ENCODE measurements at places on chromosomes 7 and 10. TPM values are rescaled to one million over a fixed set of nuclear protein-coding genes. Genes with fewer than 3 reads are reported as not detected.

DNA sequence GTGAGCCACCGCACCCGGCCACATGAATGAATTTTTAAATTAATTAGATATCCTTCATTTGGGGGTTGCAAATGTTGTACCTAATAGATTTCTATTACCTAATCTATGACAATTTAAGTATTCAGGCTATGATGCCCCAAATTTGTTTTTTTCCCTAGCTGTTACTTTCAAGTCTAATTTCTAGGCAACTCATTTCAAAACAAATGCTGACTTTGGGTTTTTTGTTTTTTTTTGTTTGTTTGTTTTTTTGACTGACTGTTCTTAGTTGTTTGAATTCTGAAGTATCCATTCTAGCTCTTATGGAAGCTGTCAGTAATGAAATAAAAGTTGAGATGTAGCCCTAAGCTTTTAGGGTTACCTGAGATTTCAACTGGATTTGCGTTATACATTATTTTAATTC is 62.3 kb downstream of the CREM start:
- no peak for DNase-seq

DNA sequence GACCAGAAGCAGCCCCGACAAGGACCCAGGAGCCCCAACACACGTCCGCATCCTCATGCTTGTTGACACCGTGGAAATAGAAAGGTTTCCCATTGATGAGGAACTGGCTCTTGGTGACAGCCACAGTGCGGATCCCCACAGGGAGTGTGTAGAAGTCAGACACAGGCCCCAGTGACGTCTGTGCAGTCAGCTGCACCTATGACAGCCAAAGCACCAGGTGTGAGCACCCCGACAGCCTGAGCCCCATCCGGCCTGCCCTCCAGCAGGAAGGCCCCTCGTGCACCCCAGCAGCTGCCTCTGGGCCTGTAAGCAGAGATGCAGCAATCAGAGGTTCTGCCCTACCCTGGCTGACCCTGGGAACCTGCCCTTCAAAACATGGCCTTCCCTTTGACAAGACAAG is 7.1 kb downstream of the GUSB start:
- DNase-seq: no peak

GRCh38 chr10:32971536-32972091 is 13.6 kb upstream of the ITGB1 start:
- no peak for DNase-seq

DNA sequence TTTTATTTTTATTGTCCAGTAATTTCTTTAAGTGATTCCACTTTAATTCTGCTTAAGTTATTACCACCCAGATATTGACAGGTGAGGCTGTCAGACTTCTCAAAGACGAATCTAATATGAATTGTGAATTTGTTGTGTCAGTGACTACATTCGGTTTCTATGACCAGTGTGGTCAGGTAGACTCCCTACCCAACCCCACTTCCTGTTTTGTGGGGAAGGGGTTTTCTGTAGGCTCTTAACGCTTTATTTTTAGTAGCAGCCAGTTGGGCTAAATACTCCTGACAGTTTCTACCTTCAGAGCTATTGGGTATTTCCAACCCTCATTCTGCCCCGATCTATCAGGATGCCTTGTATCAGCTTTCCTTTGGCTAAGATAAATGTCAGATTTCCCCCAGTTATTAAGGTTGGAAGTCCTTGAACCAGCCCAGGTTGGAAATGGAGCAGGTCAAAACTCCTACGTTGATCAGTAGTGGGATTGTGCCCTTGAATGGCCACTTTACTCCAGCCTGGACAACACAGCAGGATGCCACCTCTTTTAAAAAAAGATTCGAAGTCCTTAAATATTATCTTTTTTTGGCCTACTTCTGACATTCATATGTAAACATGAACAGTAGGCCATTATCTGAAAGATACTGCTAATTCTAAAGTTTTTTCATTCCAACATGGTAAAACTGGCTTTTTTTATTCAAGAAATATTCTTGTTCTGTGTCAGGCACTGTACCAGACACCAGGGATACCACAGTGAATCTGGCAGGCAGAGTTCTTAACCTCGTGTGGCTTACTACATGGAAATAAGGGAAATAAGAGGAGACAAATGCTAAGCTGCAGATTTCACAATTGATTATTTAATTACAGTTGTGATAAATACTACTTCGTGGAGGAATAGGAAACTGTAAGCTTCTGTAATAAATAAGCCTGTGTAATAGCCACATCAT is 133.3 kb upstream of the SAMD8 start:
- no peak for DNase-seq

GRCh38 chr7:139317939-139318505 is 23.1 kb upstream of the FMC1 start:
- no peak for DNase-seq

DNA sequence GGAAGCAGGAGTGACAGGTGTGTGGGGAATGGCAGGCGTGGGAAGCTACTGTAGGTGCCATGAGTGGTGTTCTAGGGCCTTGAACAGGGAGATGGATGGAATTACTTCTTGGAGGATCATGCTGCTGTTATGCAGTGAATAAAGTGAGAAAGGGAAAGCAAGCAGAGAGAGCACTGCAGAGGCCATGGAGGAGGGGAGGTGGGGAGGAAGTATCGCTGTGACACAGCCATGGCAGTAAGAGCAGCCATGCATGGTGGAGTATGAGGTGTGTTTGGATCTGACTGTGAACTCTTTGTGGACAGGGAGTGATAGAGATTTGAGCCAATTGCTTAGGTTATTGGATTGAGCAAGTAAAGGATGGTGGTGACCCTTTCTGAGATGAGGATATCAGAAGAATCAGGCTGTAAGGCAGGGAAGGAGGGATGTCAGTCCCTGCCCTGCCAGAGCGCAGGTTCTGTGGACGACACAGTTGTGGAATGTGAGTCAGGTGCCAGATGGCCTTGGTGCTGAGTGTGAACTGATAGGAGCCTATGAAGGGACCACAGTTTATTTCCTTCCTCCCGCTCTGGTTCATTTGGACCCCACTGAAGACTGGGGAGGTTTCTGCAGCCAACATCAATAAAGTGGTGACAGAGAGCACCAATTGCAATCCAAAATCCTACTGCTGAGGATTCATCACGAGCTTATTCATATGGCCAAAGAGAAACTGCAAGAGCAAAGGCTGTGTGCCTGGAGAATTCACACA is 105.5 kb upstream of the TMEM72 start:
- no peak for DNase-seq

DNA sequence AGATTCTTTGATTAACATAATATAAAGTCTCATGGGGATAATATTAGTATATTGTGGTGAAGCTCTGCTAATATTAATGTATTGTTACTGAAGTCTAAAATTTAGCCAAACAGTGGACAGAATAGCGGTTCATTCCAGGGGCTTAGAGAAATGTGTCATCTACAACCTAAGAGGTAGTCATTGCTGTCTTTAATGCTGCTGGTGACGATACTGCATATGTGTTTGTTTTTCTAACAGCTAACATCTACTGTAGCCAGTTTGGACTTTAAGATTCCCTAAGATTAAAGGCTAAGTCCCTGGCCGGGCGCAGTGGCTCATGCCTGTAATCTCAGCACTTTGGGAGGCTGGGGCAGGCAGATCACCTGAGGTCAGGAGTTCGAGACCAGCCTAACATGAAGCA is 102.0 kb upstream of the SAMD8 start:
- no peak for DNase-seq

Gene FAM107B
- 6.3 TPM for polyA plus RNA-seq

Gene CTNNA3
- polyA plus RNA-seq: not detected

Gene PCGF5
- 7.9 TPM for polyA plus RNA-seq

Gene TMEM140
- polyA plus RNA-seq: 0.04 TPM

Gene NODAL
- polyA plus RNA-seq: 0.12 TPM

Gene COL28A1
- not detected for polyA plus RNA-seq

Gene PRKCQ
- 4.1 TPM for polyA plus RNA-seq

All from foreskin keratinocyte (primary cell).